Eye (tissue), 1 donor: ENCODE measurements at places on chromosomes 3 and 15.

DNA sequence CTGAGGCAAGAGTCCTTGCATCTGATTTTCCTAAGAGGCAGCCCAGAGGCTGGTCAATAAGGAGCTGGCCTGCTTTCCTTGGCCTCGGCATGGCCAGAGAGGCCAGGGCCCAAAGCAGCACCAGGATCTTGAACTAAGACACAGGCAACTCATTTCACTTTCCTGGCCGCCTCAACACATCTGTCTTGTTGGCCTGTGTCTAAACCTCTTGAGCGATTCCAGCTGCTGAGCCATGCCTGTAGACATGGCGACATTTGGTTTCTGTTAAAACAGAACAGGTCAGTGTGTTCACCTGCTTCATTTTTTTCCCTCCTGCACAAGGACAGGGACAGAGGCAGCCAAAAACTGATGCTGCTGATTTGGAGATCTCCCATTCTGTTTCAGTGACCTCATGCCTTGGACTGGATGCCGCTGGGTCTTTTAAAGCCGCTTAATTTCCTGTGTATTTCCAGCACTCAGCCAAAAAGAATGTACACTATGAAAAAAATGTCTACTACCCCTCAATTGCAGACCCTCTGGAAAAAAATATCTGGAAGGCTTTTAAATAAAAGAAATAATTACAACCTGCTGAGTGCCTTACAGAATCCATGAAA, 266.6 kb upstream of the ICE2 start:
- peak; percentile 56 for DNase-seq

DNA sequence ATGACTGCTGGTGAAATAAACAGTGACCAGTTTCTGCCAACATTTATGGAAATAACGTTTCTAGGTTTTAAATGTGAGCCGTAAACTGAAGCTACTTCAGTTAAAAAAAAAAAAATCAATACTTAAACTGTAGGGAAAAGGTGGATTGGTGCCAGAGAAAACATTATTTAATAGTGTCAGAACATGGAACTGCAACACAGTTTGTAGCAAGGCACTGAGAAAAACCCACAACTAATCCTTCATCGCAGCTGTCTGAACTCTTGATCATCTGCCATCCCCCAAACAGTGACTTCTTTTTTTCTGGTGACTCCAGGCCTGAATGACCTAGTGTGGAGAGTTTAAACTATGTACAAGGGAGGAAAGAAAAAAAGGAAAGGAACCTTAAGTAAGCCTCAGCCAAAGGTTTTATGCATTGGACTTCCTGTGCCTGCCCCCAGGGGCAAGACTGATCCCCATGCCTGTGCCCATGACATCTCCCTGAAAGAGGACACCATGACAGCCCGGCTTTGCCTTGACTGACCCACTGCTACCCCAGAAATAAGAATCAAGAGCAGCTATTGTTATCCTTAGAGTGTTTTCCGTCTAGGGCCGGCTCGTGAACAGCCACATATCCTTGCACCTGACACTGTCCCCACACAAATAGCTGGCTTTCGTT, 33.1 kb downstream of the CRTAP start:
- DNase-seq = peak; percentile 38

DNA sequence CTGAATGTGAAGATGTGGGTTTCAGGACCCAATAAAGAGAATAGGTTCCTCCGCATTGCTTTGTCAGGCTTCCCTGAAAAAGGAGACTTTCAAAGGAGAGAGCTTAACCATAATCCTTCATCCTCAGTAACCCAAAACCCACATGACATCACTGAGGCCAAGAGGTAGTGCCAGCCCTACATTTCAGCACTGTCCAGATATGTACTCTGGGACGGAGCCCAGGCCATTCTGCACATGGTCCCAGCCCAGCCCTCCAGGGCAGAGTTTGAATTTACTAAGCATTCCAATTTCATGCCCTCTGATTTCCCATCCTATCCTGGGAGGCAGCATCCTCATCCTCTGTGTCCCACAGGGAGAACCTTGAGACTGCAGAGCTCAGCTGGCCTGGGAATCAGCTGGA, 210.5 kb downstream of the GABRB3 start:
- DNase-seq = no peak

GRCh38 chr15:90924375-90924774, 8.0 kb downstream of the HDDC3 start:
- DNase-seq = no peak

GRCh38 chr15:77075528-77075927, 4.6 kb upstream of the TSPAN3 start:
- DNase-seq = no peak

GRCh38 chr3:161336661-161337060, 34.7 kb downstream of the SPTSSB start:
- no peak for DNase-seq

- DNase-seq = no peak
These were observed 44.9 kb upstream of the PARP14 start for GRCh38 chr3:122635789-122636188.

DNA sequence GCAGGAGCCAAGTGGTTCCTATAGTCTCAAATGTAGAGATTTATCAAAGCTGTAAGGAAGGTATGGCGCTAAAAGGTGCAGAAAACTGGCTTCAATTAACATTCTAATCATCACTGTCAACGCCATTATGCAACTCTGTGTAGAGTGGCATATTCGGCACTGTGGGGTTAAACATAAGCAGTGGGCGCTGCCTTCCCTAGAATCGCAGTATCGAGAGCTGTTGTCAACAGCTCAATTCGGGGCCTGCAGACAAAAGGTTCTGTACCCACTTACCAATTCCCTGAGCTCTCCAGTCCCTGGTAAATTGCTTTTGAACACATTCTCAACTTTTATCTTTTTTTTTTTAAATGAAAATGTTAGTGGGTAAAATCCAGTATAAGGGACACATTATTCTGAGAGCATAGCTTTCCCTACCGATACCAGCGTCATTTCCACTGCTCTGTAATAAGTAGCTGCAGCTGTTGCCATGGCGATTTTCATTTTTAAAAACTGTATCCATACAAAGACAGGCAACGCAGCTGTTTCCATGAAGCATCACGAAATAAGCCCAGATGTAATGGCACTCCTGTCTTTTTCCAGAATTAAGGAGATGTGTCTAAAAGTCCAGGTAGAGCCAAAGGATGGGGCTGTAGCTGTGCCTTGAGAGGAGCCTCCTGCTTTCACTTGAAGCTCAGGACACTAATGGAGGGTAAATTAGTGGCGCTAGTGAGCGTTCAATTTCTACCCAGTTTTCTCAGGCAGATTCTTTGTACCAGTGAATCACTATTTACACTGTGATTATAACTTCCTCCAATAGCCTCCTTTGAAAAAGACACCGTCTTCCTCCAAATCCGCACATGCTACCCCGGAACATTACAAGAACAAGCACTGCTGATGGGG, 250.3 kb downstream of the SLC9A9 start:
- peak; percentile 55 for DNase-seq

- DNase-seq = no peak
These were observed 237.3 kb upstream of the ZBTB20 start for GRCh38 chr3:115384381-115384780.

DNA sequence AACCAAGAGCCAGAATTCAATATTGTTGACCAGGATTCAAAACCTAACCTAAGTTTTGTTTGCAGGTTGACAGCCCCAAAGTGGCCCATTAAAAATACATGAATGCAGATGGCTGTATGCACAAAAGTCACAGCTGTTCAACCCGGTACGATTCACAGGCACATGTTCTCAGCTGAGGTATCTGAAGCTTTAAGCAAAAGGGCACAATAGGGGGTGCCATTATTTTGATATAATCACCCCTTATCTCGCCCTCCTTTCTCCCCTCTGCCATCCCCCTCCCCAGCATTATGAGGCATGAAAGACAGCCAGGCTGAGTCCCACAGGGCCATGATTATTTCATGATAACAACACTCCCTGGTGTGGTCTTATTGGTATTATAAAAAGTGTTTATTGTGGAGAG, 264.9 kb downstream of the EBLN2 start:
- DNase-seq = peak; percentile 71

DNA sequence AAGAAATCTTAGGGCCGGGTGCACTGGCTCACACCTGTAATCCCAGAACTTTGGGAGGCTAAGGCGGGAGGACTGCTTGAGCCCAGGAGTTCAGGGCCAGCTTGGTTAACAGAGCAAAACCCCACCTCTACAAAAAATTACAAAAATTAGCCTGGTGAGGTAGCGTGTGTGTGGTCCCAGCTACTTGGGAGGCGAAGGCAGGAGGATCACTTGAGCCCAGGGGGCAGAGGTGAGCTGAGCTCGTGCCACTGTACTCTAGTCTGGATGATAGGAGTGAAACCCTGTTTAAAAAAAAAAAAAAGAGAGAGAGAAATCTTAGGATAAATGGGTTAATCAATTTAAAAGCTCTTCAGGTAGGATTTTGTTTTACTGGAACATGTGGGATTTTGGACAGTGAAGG, 31.2 kb upstream of the DUT start:
- no peak for DNase-seq

GRCh38 chr3:154102225-154102624, 19.0 kb upstream of the ARHGEF26 start:
- peak; percentile 67 for DNase-seq

- peak; percentile 46 for DNase-seq
These were observed 500.4 kb downstream of the SHQ1 start for GRCh38 chr3:72347819-72348319.

DNA sequence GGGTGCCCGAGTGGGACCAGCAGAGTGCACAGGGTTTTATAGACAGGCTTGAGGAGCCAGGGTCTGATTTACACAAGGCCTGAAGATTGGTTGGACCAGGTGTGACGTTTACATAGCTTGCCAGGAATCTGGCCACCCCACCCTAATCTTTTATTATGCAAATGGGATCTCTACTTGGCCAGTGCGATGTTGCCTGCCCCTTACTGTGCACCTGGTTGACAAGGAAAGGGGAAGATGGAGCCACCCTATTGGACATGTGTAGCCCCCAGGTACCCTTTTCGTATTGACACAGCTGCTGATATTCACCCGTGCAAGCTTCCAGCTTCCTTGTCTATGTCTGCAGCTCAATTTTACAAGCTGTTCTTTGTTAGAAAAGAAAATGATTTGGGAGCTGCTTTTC, 132.0 kb downstream of the ARNT2 start:
- DNase-seq = no peak

DNA sequence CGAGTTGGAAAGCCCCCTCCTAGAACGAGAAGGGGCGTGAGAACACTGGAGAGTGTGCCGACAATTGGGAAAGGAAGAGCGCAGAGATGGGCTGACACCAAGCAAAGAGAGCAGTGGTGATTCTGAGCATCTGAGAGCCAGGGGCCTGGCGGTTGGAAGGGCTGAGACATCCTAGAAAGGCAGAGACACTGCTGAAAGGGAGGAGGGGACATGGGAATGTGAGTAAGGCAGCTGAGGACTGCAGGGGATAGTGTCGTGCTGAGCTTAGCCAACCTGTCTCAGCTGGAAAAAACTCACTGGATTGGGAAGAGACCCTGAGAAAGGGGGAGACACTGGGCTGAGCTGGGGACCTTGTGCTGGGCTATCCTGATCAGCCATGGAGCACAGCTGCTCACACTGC, 58.1 kb upstream of the SLC6A6 start:
- no peak for DNase-seq

DNA sequence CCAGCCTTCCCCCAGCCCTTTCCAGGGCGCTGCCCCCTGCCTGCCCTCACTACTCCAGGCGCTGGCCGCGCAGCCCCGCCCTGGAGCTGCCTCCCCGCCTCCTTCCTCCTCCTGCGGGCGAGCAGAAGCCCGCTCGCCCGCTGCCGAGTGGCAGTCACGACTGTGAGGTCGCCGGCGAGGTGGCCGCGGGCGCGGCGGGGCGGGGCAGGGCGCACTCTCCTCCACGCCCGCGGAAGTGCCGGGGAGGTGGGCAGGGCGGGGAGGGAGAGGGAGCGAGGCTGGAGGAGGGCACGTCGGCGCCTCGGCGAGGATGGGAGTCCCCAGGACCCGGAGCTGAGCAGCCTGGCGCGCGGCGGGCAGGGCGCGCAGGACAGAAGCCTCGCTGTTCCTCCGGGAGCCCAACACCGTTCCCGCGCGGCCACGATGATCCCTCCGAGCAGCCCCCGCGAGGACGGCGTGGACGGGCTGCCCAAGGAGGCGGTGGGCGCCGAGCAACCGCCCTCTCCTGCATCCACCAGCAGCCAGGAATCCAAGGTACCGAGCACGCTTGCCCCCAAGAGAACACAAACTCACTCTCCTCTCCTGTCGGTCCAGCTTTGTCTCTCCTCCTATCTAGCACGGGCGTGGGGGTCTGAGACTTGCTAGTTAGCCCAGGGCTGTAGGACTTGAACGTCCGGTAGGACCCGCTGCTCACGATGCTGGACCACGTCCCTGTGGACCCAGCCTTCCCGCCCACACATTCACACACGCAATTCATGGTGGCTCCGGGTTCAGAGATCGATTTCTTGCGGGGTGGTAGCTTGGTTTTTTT, at the start of gene STAC:
Gene STAC (plus strand): TSS at position 284 of the 811 bp plus-strand sequence. CDS start 140 bp downstream, at position 424.
- peak; percentile 71 for DNase-seq

- no peak for DNase-seq
These were observed 8.5 kb downstream of the TBC1D2B start for GRCh38 chr15:78069052-78069414.

- no peak for DNase-seq
These were observed 15.6 kb downstream of the CHRNA3 start for GRCh38 chr15:78605201-78605600.

DNA sequence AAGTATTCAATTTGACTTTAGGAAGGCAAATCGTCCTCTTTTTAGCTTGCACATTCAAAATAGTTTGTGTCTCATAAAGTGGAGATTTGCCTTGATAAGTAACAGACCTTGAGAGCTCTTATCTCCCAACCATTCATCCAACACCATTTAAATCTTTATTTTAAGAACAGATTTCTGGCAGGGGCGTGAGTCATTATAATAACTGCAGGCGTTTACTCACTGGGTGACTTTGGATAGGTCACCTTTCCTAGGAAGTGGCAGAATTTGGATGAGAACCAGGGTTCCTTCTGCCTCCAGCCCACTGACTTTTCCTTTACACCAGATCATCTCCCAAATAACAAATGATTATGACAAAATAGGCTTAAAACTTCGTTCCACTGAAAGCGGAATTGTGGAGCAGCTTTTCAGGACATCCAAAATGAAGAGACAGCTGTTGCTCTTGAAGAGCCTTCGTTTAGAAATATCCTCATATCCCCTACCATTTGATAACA, 5.0 kb downstream of the LMCD1 start:
- no peak for DNase-seq

DNA sequence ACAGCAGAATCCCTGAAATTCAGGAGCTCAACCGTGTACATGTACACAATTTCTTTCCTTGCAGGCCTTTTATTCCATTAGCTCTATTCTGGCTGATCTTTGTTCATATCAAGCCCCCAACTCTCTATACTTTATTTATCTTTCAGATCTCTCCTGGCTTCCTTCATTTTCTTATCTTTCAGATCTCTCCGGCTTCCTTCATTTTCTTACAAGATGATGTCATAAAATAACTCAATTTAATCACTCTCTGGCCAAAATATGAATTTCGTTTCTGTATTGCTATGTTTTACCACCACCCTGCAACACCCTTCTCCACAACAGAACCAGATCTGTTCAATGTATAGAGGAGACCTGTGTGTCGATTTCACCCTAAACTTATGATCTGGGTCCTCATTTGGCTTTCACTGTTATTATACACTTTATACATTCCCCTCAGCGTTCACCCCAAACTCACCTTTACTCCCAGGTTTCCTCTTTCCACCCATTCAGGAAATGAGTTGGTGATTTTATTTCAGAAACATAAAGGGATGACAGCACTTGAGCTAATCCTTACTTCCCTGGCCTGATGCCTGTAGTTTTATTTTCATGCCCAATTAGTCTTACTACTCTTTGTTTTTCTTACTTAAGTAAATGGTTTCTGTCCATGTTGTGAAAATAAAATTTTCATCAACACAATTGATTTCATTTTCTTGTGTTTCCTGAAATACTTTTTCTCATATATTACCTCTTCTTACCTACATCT, 195.5 kb downstream of the BCHE start:
- DNase-seq = peak; percentile 7

- peak; percentile 7 for DNase-seq
These were observed 142.4 kb upstream of the KCNMB2 start for GRCh38 chr3:178393824-178394223.

- DNase-seq = no peak
These were observed 511.9 kb downstream of the ZIC1 start for GRCh38 chr3:147921051-147921450.
